Mesothelial cell of epicardium (in vitro differentiated cells): ENCODE measurements at places on chromosomes 1 and 21. TPM values are rescaled to one million over a fixed set of nuclear protein-coding genes. Genes with fewer than 3 reads are reported as not detected.

The HES2 gene
- total RNA-seq = 0.90 to 1.1 TPM (median 0.98 TPM) in 3 replicates

The DIRAS3 gene
- total RNA-seq = 1.6 to 2.5 TPM (median 2.0 TPM) in 3 replicates

The ZNF648 gene
- 0.09 to 0.23 TPM (median 0.18 TPM) in 3 replicates for total RNA-seq

The NGF gene
- 4.2 to 4.6 TPM (median 4.5 TPM) in 3 replicates for total RNA-seq

The DCST2 gene
- total RNA-seq = 1.8 to 2.9 TPM (median 1.9 TPM) in 3 replicates

The TMEM9 gene
- total RNA-seq = 133 to 140 TPM (median 136 TPM) in 3 replicates

The CACNA1E gene
- total RNA-seq = 0.53 to 0.63 TPM (median 0.60 TPM) in 3 replicates

The OVAAL gene
- not detected in 3 replicates for total RNA-seq

The MYBPH gene
- total RNA-seq = not detected in 3 replicates

GRCh38 chr1:68314151-68314780, 81.9 kb upstream of the WLS start:
- H3K4me1 ChIP-seq = peaks cover 15% of the 10 kb centered on the region
- peak overlapping the region; percentile 65 for H3K27ac ChIP-seq
- DNase-seq = no peak
- no peak overlapping the region for H3K4me3 ChIP-seq
- H3K36me3 ChIP-seq = peaks cover 1% of the 10 kb centered on the region

GRCh38 chr1:243783714-243784113, 66.3 kb downstream of the AKT3 start:
- peaks cover 33% of the 10 kb centered on the region for H3K4me1 ChIP-seq
- no peak overlapping the region for H3K4me3 ChIP-seq
- H3K36me3 ChIP-seq = peaks cover 2% of the 10 kb centered on the region
- DNase-seq = no peak

DNA sequence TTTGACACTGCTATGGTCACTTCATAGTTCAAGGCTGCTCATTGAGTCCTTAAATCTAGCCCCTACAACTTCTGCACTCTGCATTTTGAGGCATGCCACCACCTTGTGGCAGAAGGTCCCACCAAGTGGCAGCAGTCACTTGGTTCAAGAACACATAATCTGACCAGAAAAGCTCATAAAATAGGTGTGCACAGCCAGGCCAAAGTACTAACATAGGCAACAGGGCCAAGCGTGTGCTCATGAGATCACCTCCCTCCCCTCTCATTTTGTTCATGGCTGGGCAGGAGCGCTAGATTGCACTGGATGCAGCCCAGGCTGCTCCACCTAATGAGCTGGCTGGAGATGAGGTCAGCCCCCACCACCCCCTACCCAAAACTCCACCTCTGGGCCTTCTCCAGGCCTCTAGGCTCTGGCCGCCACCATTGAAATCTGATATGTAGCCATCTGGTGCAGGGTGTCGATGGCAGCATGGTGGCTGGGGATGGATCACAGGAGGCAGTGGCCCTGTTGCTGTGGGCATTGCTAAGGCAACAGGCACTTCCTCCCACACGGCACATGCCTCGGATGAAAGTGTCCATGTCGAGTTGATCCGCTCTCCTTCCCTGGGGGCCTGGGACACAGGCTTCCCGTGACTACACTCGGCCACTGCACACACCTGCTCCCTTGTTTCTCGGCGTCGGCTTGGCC, 193.2 kb downstream of the TRABD2B start:
- H3K27me3 ChIP-seq = no peaks in the 10 kb centered on the region
- no peak for DNase-seq
- H3K4me3 ChIP-seq = no peak overlapping the region
- H3K36me3 ChIP-seq = peaks cover 1% of the 10 kb centered on the region

DNA sequence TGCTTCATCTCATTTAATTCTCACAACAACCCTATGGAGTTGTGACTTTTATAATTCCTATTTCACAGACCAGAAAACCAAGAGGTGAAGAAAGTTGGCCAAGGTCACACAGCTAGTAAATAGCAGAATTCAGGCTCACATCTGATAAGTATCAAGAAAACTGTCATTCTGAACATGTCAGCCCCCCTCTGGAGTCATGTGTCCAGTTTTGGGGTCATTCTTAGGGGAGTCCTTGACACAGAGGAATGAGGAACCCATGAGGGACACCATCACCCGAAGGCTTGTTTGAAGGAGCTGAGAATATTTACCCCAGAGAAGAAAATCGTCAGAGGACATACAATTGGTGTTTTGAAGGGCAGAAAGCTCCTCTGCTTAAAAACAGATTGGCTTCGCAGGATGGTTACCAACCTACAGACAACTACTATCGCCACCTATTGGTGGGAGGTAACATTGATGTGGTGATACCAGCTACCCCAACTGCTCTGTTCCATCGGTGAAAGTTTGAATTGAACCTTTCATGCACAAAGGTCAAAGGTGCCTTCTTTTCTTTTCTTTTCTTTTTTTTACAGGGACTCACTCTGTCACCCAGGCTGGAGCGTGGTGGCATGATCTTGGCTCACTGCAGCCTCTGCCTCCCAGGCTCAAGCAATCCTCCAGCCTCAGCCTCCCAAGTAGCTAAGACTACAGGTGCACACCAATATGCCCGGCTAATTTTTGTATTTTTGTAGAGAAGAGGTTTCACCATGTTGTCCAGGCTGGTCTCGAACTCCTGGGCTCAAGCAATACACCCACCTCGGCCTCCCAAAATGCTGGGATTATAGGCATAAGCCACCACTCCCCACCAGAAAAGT, 31.3 kb downstream of the NCMAP start:
- no peaks in the 10 kb centered on the region for H3K36me3 ChIP-seq
- H3K27me3 ChIP-seq = peaks cover 12% of the 10 kb centered on the region
- no peak for DNase-seq
- no peak overlapping the region for H3K27ac ChIP-seq
- no peak overlapping the region for H3K4me3 ChIP-seq

DNA sequence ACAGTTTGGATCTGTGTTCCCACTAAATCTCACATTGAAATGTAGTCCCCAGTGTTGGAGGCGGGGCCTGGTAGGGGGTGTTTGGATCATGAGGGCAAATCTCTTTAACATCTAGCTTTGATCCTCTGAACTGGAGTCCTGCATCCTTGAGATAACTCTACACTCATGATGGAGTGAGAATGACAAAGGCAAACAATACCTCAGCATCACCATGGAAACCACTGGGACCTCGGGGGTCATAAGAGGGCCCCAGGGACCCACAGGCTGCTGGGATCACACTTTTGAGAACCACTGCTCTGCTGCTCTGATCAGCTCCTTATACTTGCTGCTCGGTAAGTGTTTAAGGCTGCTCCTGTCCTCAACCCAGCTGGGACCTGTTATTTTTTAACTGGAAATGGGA, 13.4 kb upstream of the OBSCN start:
- DNase-seq = no peak
- H3K4me1 ChIP-seq = no peaks in the 10 kb centered on the region
- H3K4me3 ChIP-seq = no peak overlapping the region
- H3K27ac ChIP-seq = no peak overlapping the region
- peaks cover 13% of the 10 kb centered on the region for H3K36me3 ChIP-seq

GRCh38 chr1:147641695-147642592, 28.4 kb downstream of the ACP6 start:
- no peak overlapping the region for H3K4me3 ChIP-seq
- no peaks in the 10 kb centered on the region for H3K4me1 ChIP-seq
- H3K36me3 ChIP-seq = peaks cover 16% of the 10 kb centered on the region
- DNase-seq = no peak
- H3K27ac ChIP-seq = no peak overlapping the region
- H3K27me3 ChIP-seq = no peaks in the 10 kb centered on the region

DNA sequence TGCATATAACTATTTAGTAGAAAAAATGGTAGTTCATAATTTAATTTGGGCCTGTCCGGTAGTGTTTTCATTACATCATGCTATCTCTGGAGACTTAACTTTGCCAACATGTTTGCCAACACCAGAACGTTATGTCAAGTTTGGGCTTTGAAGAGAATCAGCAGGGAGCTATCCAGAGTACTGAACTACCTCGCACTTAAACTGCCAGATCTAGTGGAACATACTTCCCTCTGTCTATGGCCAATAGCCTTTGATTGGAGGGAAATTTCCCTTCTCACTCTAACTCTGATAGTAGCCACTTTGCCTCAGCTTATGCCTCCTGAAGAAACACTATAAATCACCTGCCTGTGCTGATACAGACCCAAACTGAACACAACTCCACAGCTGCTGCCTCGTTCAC, 10.0 kb downstream of the LRRC53 start:
- no peak overlapping the region for H3K27ac ChIP-seq
- H3K4me3 ChIP-seq = no peak overlapping the region
- peaks cover 11% of the 10 kb centered on the region for H3K27me3 ChIP-seq
- no peaks in the 10 kb centered on the region for H3K4me1 ChIP-seq
- no peaks in the 10 kb centered on the region for H3K36me3 ChIP-seq

DNA sequence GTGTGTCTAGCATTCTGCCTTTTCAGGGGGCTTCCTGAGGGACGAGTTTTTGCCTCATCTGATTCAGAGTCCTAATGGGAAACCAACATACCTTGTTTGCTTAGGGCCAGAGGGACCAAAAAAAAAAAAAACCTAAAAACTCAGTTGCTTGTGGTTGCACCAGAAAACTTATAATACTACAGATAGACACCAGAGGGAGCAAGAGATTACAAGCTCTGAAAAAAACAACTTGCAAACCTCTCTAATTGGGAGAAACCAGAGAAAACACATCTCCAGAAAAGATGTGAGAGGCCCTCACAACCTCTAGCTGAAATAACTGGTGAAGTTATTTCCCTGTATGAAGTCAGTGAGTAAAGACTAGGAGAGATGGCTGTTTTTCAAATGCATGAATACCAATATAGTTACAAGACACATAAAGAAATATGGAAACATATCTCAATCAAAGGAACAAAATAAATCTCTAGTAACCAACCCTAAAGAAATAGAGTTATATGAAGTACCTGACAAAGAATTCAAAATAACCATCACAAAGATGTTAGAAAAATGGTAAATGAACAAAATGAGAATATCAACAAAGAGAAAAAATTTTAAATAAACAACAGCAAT, 233.7 kb upstream of the NFIA start:
- peak overlapping the region; percentile 90 for H3K27ac ChIP-seq
- H3K4me3 ChIP-seq = no peak overlapping the region
- peaks cover 27% of the 10 kb centered on the region for H3K36me3 ChIP-seq

DNA sequence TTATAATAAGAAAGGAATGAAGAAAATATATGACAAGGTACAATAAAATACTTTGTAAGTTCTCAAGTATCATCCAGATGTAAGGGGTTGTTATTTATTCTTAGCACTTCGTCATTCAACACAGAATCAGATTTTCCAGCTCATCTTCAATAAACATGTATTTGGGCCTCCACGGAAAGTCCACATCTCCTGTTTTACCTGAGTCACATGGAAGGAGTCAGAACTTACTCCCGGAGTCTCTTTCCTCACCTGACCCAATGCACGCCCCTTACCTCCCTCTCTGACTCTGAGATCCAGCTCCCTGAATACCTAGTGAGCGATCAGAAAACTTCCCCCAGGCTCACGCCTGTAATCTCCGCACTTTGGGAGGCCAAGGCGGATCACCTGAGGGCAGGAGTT, 1.5 kb upstream of the PMVK start:
- H3K36me3 ChIP-seq = no peaks in the 10 kb centered on the region
- peaks cover 27% of the 10 kb centered on the region for H3K4me1 ChIP-seq
- peak overlapping the region; percentile 99 for H3K27ac ChIP-seq

DNA sequence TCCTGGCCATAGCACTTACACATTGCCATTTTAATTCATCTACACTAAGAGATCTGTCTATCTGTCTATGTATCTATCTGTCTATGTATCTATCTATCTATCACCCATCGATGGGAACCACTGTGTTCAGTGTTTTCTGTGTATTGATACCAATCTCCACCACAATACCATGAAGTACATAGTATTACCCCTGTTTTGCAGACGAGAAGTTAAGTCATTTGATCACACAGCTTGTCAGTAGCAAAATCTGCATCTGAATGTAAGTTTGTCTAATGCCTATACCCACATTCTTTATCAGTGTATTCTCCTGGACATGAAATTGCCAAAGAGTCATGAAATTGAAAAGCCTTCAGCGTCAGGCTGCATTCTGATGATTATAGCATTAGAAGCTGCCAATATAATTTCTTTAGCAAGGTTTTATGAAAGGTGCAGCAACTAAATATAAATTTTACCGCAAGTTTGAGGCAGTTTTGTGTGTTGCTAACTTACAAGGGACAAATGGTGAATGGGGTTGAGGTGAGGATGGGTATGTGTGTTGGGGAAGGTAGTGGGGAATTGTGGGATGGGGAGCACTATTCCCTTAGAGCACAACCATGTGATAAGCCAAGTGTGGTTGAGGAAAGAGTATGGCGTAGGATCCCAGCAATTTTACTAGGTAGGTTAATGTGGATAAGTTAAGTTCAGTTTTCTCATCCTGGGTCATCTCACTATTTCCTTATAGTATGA, 24.2 kb downstream of the SLAMF1 start:
- no peak for DNase-seq
- no peaks in the 10 kb centered on the region for H3K4me1 ChIP-seq
- H3K36me3 ChIP-seq = no peaks in the 10 kb centered on the region
- H3K4me3 ChIP-seq = no peak overlapping the region
- H3K27ac ChIP-seq = no peak overlapping the region

GRCh38 chr1:155309423-155310021, 856 bp downstream of the FDPS start:
- no peaks in the 10 kb centered on the region for H3K27me3 ChIP-seq
- no peak for DNase-seq
- H3K4me1 ChIP-seq = peaks cover 18% of the 10 kb centered on the region
- peaks cover 19% of the 10 kb centered on the region for H3K36me3 ChIP-seq

DNA sequence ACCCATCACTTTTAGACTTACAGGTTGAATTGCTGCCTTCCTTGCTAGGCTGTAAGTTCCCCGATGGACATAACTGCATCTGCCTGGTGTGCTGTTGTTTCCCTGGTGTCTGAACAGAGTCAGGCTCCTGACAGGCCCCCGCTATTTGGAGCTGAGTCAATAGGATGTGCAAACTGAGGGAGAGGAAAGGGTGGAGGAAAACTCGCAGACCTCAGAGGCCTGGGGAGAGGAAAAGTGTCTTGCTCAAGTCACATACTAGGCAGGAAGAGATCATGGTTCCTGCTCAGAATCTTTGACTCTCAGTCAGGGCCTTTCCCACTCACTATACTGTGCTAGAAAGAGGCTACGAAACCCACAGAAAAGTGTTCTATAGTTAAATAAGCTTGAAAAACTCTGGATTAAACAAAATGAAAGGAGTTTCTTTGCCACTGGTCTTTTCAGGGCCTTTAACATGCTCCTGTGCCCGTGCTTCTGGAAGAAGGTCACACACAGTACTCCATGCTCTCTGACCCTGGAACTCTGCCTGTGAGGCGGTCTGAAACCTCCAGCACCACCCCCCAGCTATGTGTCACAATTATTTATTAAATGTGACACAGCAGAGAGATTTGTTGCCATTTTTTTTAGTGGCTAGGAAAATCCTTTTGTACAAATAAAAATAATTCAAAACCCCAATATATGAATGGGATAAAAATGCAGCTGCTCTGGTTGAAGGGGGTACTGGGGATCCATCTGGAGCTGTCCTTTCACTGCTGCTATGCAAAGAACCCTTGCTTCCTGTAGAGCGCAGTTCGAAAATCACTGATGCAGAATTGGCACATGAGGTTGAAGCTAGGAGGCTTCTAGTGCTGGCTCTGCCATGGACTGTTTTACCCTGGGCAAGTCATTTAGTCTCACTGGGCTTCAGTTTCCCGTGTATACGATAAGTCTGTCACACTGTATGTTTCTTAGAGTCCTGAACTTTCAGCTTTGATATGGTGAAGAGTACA, 20.1 kb upstream of the CDCP2 start:
- no peaks in the 10 kb centered on the region for H3K27me3 ChIP-seq
- H3K4me1 ChIP-seq = no peaks in the 10 kb centered on the region
- no peaks in the 10 kb centered on the region for H3K36me3 ChIP-seq
- no peak for DNase-seq
- no peak overlapping the region for H3K27ac ChIP-seq
- H3K4me3 ChIP-seq = no peak overlapping the region
